GM13977 (cell line): ENCODE measurements at places on chromosomes 7 and 10.

DNA sequence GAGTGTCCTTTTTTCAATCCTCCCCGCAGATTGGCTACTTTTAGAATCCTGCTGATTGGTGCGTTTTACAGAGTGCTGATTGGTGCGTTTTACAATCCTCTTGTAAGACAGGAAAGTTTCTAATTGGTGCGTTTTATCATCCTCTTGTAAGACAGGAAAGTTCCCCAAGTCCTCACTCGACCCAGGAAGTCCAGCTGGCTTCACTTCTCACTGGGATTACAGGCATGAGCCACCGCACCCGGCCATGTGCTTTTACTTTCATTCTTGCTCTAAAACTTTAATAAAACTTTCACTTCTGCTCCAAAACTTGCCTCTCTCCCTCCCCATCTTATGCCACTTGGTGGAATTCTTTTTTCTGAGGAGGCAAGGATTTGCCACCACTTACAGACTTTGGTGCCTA, 17.0 kb upstream of the WAPL start:
- DNase-seq: no peak

- DNase-seq: no peak
Observed at GRCh38 chr10:10855151-10855581, 162.5 kb upstream of the CELF2 start.

GRCh38 chr10:124886195-124886594, 55.7 kb upstream of the ZRANB1 start:
- DNase-seq: no peak

DNA sequence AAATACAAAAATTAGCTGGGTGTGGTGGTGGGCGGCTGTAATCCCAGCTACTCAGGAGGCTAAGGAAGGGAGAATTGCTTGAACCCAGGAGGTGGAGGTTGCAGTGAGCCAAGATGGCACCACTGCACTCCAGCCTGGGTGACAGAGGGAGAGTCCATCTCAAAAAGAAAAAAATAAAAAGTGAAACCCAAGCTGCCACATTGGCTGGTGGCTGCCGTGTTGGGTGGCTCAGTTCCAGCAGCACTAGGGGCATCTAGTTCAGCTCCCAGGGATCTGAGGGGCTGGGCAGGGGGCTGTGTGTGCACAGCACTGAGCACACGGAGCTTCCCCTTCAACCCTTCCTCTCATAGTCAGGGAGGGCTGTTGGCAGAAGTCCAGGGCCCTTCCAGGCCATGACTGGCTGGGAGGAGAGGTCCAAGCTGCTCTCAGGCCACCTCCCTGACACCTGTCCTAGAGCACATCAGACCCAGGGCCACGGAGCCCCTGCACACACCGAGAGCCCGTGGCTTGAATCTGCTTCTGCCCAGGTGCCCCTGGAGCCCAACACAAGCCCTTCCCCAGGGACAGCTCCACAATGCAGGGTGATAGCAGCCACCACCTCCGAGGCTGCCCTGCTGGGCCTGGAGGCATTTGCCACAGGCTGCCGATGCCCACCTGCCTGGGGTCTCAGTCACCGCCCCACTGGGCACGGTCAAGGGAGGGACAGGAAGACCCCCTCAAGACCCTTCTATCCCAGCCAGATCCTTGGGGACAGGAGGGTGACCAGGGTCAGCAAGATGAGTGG, 47.3 kb downstream of the YKT6 start:
- no peak for DNase-seq

DNA sequence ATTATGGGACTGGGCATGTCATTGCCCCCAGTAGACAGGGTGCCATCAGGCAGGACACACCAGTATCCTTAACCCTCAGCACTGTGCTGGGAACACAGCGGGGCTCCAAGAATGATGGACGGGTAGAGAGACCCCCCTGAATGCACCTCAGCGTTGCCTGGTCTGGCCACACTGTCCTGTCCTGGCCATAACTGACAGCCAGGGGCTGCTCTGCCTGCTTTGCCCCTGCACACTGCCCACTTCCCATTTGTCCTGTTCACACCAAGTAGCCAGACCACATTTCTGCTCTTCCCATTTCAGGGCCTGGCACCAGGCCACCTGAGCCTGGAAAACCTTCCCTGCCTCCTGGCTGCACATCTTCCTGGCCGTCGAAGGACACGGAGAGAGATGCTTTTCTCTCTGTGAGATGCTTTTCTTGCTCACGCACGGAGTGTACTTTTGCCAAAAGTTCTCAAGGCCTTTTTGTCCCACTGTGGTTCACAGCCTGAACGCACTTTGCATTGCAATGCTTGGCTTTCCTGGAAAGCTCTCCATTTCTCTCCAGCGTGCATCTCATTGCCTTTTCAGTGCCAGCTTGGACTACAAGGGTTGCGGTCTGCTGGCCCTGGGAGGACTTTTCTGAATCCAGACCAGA, 131.0 kb upstream of the EEPD1 start:
- DNase-seq: no peak

DNA sequence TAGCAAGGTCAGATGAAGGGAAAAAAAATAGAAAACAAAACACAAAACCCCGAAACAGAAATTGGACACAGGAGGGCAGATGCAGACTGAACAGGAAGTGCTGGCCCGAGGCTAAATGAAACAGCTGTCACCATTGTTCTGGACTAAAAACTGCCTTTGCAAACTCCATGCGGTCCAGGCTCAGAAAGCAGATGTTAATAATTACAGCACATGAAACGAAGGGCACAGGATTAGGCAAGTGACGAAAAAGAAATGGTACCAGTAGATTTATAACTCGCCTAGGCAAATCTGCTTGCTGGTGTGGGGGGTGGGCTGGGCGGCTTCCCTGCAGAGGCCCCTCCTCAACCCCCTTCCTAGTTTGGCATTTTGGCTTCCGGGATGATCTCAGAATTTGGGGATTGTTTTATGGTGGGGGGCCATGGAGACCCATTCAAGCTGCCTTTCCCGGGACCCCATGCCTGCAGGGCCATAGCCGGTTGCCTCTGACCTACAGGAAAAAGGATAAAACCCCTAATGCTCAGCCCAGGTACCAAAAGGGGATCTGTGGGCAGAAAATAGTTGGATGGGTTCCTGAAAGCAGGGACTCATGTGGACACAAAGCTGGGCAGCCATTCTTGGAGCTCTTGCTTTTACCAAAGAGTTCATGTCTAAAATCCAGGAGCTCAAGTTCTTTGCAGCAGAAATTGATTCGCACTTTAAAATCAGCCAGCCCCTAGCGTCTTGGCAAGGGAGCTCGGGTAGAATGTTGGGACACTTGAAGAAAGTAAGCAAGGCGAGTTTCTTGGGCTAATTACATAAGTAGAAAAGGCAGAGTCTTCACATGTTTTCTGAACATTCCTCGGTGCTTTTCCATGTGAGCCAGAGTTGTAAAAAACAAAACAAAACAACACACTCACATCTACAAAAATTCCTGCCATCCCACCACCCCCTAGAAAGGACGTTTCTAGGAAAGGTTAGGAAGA, 39.0 kb upstream of the EMX2 start:
- DNase-seq: no peak

DNA sequence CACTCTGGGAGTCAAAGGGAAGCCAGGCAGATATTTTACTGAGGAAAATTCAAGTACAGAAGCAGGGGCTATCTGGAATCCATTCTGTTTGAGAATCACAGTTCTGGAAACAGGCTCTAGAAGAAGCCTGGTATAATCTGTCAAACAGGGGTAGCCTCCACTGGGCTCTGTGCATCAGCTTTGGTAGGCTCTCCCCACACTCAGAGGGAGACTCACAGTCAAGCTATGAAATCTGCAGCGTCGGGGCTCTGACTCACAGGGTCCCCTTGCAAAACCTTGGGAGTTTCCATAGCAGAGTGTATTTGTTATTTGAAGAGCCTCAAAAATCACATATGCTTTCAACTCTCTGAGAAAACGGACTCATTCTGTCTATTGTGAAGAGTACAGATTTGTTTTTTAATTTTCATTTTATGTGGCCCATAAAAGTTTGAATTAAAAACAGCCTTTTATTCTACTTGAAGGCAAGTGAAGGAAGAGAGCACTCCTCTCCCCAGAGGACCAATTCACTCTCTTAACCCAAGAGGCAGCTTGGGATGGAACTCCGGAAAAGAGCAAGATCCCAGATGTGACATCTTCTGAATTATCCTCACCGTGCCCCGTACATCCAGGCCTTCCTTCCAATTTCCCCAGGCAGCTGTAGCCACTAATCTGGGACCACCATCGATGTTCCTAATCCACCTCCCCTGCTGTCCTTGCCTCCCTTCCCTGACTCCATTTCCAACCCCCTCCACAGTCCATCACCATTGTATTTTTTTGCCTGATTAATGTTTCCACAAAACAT, 590.9 kb upstream of the MGMT start:
- DNase-seq: no peak

DNA sequence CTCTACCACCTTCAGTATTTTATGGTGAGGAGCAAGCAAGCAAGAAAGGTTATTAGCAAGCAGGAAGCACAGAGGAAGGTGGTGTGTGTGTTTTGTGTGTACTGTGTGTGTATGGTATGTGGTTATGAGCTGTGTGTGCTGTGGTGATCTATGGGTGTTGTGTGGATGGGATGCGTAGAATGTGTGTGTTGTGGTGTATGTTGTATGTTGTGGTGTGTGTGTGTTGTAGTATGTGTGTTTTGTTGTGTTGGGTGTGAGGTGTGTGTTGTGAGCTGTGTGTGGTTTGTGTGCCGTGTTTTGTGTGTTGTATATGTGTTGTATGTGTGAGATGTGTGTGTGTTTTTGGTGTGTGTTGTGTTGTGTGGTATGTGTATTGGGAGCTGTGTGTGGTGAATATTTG, 16.8 kb upstream of the IGFBP3 start:
- DNase-seq: no peak

DNA sequence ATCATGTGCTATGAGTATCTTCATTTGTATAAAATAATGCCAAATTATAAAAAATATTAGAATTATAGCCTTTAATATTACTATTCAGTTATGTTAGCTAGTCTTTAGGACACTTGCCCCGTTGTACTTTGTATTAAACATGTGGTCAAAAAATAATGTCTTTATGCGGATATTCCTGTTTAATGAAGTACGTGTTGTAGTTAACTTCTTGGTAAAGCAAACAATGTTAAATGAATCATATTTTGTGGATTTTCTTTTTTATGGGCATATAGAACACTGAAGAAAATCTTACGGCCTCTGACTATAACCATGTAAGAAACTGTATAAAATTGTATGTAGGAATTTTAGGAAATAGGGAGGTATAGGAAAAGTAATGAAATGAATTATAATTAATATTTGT, 14.3 kb downstream of the GLCCI1 start:
- no peak for DNase-seq

GRCh38 chr10:124379609-124380193, 39.0 kb downstream of the OAT start:
- no peak for DNase-seq

DNA sequence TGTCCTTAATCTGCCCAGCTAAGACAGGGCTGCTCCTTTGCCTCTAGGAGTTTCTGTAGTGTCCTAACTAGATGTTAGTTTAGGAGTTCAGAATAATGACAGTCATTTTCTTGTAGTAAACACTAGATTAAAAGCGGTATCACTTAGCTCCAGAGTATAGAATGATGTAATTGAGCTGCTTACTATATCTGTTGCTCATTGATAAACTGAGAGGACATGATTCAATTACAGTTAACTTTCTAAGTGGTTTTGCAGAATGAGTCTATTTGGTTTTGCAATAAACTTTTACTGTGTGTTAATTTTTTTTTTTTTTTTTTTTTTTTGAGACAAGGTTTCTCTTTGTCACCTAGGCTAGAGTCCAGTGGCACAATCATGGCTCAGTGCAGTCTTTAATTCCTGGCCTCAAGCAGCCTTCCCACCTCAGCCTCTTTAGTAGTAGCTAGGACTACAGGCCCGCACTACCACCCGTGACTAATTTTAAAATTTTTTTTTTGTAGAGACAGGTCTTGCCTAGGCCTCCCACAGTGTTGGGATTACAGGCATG, 1.8 kb downstream of the STMP1 start:
- no peak for DNase-seq

DNA sequence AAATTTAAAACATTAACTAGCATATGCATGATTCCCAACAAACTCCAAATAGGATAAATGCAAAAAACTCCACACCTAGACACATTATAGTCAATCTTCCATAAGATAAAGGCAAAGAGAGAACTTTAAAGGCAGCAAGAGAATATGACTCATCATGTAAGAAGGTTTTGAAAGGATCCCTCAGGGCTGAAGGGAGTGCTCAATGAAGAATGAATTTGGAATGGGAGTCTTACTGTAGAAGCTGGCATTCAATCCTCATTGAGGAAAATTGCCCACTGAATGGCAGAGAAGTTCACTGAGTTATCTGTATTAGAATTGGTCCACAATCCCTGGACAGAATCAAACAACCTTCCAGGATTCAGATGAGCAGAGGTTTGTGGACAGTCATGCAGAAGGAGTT, 26.1 kb upstream of the ZNF365 start:
- no peak for DNase-seq

DNA sequence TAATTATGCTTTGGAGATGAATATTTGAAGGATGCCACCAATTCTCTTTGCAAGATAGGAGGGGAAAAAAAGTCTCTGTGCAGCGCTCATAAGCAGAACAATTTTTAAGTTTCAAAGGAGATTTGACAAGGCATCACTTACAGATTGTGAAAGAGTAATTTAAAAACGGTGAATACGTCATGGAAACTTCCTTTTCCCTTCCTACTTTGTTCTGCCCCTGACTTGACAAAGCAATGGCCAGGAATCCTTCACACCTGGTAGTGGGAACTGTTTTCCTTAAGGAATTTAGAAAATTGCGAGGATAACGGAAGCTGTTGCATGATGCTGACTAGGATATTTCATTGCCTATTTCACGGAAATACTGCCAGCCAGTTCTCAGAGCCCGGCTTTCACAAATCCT, 16.7 kb downstream of the FAM107B start:
- no peak for DNase-seq

DNA sequence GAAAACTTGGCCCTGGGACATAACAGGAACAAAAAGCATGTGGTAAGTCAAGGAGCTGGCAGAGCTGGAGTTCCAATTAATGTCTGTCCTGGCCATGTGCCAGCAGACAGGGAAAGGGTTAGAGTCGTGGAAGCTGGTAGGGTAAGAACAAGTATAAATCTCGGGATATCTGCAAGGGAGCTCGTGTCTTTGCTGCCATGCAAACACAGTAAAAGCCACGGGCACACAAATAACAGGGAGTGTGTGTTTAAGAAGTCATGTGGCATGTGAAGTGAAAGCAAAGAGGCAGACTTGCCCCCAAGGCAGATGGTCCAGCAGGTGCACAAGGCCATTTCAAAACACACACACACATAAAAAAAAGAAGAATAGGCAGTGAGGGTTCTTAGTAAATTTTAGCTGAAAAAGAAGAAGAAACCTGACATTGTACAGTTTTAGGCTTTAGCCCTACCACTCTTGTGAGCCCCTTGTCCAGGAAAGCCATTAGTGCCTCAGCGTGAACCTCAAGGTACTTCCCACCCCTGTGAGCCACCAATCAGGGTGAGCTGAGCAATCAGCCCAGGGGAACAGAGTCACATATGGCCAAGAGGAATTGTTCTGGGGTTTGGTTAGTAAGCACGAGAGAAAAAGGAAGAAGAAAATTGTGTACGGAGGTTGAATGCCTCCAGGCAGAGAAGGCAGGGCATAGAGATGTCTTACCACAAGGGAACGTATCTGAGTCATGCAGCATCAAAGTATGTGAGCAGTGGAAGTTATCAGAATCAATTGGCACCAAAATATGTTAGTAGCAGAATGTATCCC, 32.8 kb upstream of the ARHGAP12 start:
- no peak for DNase-seq
